ENCODE measurements at places on chromosomes 2 and 18. TPM values are rescaled to one million over a fixed set of nuclear protein-coding genes. Genes with fewer than 3 reads are reported as not detected.

Gene SH2D6
- 14.5 TPM for total RNA-seq

Gene GPBAR1
- total RNA-seq = 0.45 TPM

Gene KCNS3
- 31.0 TPM for total RNA-seq

Gene STEAP3
- 56.7 TPM for total RNA-seq

- H3K36me3 ChIP-seq = no peaks in the 10 kb centered on the region
- no peak overlapping the region for H3K27ac ChIP-seq
- H3K4me1 ChIP-seq = peaks cover 7% of the 10 kb centered on the region
- no peak overlapping the region for H3K4me3 ChIP-seq
- no peaks in the 10 kb centered on the region for H3K27me3 ChIP-seq
These were observed 41.2 kb upstream of the ATP8B1 start for GRCh38 chr18:57844319-57844718.

- no peak overlapping the region for H3K4me3 ChIP-seq
- H3K27ac ChIP-seq = no peak overlapping the region
- H3K27me3 ChIP-seq = no peaks in the 10 kb centered on the region
- H3K4me1 ChIP-seq = peaks cover 86% of the 10 kb centered on the region
- DNase-seq = no peak
These were observed 25.4 kb downstream of the HPCAL1 start for GRCh38 chr2:10327896-10328669.

- DNase-seq = no peak
- H3K36me3 ChIP-seq = no peaks in the 10 kb centered on the region
- H3K27ac ChIP-seq = no peak overlapping the region
- no peaks in the 10 kb centered on the region for H3K27me3 ChIP-seq
- H3K4me1 ChIP-seq = no peaks in the 10 kb centered on the region
These were observed 272.6 kb upstream of the ERBB4 start for GRCh38 chr2:212811036-212811805.

DNA sequence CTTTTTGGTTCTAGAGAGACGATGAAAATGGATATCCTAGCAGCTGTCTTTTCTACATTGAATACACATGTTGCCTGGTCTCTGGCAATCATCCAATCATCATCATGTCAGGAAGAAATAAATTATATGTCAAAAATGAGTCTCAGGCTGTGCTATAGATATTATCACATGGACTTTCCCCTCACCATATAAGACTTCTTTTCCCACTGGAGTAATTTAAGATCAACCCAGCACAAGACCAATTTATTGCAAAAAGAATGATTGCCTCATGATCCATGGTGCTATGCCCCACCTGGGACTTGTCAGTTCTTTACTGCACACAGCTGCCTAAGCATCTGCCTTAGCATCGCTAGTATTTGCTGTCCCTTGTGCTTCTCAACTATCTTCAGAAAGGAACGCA, 783.7 kb upstream of the TMEFF2 start:
- no peaks in the 10 kb centered on the region for H3K4me1 ChIP-seq
- H3K27ac ChIP-seq = no peak overlapping the region
- no peaks in the 10 kb centered on the region for H3K27me3 ChIP-seq
- no peaks in the 10 kb centered on the region for H3K36me3 ChIP-seq
- no peak overlapping the region for H3K4me3 ChIP-seq

DNA sequence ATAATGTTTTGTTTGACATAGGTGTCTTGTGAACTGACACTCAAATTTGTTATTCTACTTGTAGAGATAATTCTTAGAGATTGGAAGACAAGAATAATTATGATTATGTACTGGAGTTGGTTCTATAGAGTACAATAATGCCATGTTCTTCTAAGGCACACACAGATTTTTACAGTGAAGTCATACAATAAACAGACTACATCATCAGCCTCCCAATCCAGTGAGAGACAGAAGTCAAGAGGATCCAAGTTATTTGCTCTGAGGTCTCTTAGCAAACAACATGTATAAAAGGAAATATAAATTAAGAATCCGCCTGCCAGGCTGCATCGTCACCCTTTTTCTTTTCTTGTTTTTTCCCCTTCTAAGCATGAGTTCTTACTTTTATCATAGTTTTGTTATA, 613.5 kb upstream of the SETBP1 start:
- no peaks in the 10 kb centered on the region for H3K36me3 ChIP-seq
- H3K4me1 ChIP-seq = no peaks in the 10 kb centered on the region

GRCh38 chr18:28115149-28115550, 61.8 kb downstream of the CDH2 start:
- H3K36me3 ChIP-seq = no peaks in the 10 kb centered on the region
- H3K4me3 ChIP-seq = no peak overlapping the region
- H3K4me1 ChIP-seq = no peaks in the 10 kb centered on the region
- no peak overlapping the region for H3K27ac ChIP-seq
- no peak for DNase-seq

DNA sequence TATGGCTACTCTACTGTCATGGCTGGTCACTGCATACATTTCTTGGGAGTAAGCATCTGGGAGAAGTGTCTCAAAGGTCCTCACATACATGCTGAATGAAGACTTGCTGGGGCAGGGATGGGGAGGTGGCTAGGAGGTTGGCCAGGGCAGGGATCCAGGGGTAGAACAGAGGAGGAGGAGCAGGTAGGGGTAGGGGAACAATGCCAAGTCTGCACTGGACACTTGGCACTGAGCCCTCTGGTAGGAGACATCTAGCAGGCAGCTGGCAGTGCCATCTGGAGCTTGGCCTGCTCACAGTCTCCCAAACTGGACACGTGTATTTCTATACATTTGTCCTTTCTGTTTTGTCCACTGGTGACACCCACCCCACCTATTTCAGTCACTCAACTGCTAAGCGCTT, 62.7 kb upstream of the REV1 start:
- no peaks in the 10 kb centered on the region for H3K4me1 ChIP-seq
- no peak overlapping the region for H3K4me3 ChIP-seq
- H3K27me3 ChIP-seq = no peaks in the 10 kb centered on the region

Measured in stomach (tissue), 19 donors.